Left lung (tissue), 14 donors: ENCODE measurements at places on chromosomes 7 and 10. TPM values are rescaled to one million over a fixed set of nuclear protein-coding genes. Genes with fewer than 3 reads are reported as not detected.

RNF32 gene
- 7.3 TPM for polyA plus RNA-seq

PDE6C gene
- 1.8 TPM for polyA plus RNA-seq

MRC1 gene
- polyA plus RNA-seq = 27.1 TPM

JCAD gene
- polyA plus RNA-seq = 68.0 TPM

SNX10 gene
- polyA plus RNA-seq = 11.1 TPM

MSS51 gene
- 5.3 TPM for polyA plus RNA-seq

VWDE gene
- polyA plus RNA-seq = 6.1 TPM
